ENCODE measurements at places on chromosomes 6 and 20. TPM values are rescaled to one million over a fixed set of nuclear protein-coding genes. Genes with fewer than 3 reads are reported as not detected.

- DNase-seq = no peak
These were observed 56.2 kb downstream of the SLC2A10 start for GRCh38 chr20:46765506-46766120.

DNA sequence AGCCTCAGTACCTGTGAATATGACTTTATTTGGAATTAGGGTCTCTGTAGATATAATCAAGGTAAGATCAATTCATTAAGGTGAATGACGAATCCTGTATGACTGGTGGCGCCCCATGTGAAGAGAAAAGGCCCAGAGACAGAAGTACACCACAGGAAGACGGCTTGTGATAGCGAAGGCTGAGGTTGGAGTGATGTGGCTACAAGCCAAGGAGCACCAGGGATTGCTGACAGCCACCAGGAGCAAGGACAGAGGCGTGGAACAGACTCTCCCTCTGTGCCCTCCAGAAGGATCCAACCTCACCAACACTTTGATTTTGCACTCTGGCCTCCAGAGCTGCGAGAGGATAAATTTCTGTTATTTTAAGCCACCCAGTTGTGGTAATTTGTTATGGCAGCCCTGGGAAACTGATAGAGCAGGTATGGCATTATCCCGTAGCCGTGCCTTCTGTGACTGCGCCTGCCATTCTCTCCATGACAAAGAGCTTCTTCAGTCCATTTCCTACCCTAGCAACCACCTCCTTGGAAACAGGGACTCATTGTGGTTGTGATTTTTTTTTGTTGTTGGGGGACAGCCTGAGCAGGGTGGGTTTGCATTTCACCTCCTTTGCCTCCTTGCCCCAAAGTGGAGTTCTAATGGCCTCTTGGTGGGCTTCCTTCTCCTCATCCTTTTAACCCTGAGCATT, 29.6 kb downstream of the PTK7 start:
- DNase-seq = no peak

DNA sequence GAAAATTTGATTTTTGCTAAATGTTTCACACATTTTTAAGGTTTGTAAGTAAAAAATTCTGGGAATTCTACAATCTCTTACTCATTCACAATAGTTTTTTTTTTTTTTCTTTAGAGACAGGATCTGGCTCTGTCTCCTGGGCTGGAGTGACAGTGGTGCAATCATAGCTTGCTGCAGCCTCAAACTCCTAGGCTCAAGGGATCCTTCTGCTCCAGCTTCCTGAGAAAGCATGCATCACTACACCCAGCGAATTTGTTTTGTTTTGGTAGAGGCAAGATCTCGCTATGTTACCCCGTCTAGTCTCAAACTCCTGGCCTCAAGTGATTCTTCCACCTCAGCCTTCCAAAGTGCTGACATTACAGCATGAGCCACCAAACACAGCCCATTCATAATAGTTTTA, 232.8 kb downstream of the GJA1 start:
- DNase-seq = no peak

- no peak for DNase-seq
These were observed 20.5 kb downstream of the SPAG4 start for GRCh38 chr20:35636095-35636494.

DNA sequence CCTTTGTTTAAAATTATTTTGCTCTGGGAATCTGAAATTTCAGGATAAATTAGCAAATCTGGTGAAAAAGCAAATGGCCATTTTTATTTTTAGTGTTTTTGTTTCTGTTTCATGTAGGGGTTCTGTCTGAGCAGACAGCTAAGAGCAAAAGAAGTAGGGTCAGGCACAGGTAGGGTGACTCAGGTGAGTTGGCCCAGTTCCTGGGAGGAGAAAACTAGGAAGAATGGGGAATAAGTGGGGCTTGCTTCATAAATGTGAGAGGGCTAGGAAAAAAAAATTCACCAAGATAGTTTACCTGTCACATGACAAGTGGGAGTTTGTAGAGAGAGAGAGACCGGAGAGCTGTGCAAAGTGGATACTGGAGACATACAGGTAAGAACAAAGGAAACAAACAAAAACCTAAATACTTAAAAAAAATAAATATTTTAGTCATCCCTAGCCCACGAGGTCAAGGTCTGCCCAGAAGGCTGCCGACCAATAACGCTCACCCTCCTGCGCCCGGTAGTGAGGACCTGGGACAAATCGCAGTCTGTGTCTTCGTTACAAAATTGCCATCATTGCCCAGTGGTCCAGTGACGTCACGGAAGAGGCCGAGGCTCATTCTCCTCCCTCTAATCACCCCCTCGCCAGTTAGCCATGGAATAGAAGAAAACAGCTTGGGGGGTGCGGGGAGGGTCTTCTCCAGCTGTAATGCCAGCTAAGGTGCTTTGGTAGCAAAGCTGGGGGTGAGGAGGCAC, 2.3 kb downstream of the THBD start:
- DNase-seq = no peak

GRCh38 chr6:30672445-30673253, at the start of gene DHX16:
Gene DHX16 (minus strand): TSS chr6:30673006. CDS start chr6:30672841, 165 bp downstream.
- DNase-seq = peak; percentile 98

- DNase-seq = peak; percentile 31
These were observed 329.5 kb downstream of the TPBG start for GRCh38 chr6:82693094-82693493.

- DNase-seq = peak; percentile 25
These were observed 1.6 kb upstream of the FOXA2 start for GRCh38 chr20:22585786-22586493.

DNA sequence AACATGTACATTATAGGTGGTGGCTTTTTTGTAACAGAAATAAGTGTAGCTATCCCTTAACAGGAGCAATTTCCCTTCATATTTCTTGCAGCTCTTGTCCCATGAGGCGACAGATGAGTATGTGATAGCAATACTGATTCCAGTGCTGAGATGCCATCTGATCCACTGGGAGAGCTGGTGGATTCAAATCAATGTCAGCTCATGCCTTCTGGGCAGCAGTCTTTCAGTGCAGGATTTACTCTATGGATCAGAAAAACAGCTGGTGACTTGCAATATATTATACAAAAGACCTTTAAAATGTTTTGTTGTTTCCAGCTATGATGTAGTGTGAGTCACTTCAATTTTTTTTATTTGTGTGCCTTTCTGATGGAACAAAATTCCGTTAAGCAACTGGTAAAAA, 259.9 kb upstream of the SASH1 start:
- DNase-seq = no peak

DNA sequence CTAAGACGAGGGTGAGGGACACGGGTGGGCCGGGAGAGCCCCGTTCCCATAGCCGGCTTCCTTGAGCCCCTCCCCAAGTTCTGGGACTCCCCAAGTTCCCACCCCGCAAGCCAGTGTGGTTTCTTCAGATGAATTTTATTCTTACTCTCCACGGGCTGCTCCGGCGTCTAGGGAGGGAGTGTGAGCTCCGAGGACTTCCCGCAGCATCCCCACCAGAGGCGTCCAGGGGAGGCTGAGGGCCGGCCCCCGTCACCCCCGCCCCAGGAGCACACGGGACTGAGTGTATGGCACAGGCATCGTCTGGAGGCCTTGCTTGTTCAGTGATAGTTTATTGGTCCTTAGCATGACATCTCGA, 10.0 kb upstream of the SLC4A11 start:
- DNase-seq = no peak

- no peak for DNase-seq
These were observed 948.0 kb upstream of the EPHA7 start for GRCh38 chr6:94367316-94367715.

DNA sequence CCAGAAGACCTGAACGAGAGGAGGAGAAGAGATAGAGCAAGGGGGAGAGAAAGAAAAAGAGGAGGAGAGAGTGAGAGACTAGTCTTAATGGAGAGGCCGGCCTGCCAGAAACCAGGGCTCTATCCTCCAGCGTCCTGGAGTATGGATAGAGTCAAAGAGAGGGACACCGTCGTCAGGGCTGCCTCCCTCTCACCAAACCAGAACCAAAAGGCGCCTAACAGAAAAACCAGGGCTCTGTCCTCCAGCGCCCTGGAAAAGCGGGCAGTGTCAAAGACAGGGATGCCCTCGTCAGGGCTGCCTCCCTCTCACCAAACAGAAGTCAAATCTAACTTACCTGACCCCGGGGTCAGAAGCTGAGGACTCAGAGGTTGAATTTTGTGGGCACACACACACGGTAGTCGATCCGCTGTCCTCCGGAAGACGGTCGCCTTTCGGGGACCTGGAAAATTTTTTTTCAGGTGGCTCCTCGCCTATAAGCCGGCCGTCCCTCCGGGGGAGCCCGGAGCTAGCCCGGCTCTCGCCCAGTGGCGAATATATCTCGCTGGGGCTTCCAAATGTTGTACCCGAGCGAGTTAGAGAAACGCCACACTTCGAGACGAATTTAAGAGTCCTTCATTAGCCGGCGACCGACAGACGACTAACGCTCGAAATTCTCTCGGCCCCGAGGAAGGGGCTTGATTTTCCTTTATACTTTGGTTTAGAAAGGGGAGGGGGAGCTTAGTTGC, 148.2 kb downstream of the TRIM27 start:
- no peak for DNase-seq

DNA sequence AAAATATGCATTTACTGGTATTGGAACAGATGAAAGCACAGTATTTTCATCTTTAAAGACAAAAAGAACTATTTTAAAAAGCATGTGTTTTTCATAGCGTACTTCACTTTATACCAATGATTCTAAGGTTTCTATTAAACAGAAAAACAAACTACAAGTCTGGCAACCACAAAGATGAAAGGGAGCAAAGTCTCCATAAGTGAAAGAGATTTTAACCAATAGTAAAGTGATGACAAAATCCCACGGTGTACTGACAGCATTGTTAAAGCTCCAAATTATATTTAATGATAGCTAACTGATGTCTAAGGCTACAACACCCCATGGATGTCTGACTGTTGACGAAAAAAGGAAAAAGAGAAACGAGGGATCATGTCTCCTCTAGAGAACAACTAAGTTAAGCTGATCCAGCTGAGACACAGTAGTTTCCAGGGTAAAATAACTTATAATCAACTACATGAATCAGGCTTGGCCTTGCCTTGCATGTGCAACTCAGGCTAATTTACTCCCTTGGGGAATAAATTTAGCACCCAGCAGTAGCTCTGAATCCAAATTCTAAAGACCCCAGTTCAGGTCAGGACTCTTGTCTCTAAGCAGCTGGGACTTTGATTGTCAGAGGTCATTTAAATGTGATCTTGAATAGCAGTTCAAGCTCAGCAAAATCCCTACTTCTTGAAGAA, 56.0 kb upstream of the TAB2 start:
- no peak for DNase-seq

DNA sequence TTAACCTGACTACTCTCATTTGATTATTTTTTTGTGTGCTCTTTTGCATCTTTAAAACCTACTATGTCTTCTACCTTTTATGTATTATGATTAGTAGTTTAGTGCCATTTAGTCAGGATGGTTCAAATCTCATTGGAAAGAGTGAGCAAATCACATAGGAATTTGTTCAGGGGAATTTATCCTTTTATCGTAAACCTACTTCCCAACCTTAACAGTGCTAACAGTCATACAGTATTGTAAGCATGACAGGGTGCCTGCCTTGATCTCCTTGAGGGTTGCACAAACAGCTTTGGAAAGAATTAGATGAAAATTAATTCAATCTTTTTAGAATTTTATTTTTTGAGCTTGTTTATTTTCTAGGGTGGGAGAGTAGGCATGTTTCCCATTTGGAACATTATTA, 18.3 kb downstream of the RNF8 start:
- no peak for DNase-seq

DNA sequence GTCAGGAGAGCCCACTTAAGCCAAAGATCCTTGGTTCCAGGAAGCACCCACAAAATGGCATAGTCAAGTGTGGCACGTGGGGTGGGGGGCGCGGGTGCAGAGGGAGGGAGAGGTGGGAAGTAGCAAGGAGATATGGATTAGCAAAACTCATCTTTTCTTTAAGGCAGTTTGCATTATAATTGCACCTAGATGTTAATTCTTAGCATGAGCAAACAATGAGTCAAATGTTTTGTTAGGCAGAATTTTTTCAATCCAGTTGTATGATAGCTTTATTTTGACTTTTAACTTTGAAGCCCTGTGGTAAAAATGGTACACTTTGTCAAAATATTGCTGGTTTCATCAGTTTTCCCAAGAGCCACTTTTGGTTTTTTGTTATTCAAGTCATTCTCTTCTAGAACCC, 15.0 kb downstream of the SCAND1 start:
- no peak for DNase-seq

GRCh38 chr6:116767715-116768114, 2.2 kb upstream of the FAM162B start:
- DNase-seq = no peak

GRCh38 chr6:33985313-33985751, 160.6 kb downstream of the GRM4 start:
- DNase-seq = peak; percentile 32

- DNase-seq = no peak
These were observed 163.2 kb upstream of the LAMA2 start for GRCh38 chr6:128719786-128720185.

DNA sequence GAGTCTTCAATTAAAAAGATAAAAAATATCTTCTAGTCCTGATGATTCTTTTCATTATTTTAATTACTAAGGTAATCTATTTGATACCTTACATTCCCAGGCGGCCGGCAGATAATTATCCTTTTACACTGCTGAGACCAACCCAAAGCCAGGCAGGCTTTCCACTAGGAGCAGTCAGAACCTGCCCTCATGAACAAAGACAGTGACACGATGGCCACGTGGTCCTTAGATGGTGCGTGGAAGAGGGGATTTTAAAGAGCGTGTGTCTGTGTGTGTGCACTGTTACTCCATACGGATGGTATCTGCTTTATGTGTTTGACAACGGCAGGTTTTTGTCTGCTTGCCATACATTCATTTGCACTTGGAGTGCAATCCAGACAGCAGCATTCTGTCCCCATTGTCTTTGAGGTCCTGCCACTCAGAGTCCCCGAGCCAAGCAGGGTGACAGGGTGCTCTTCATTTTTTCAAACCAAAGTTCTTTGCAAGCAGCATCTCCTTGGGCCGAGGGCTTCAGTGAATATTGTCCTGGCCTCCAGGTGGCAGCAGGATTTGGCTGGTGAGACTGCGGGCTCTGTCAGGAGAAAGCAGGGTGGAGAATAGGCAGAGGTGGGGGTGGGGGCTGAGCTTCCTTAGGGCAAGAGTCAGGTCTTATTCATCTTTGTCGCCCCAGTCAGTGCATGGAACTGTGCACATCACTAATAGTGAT, 260.5 kb downstream of the NRN1 start:
- peak; percentile 25 for DNase-seq

- DNase-seq = no peak
These were observed 18.9 kb downstream of the SCGN start for GRCh38 chr6:25670793-25671513.

DNA sequence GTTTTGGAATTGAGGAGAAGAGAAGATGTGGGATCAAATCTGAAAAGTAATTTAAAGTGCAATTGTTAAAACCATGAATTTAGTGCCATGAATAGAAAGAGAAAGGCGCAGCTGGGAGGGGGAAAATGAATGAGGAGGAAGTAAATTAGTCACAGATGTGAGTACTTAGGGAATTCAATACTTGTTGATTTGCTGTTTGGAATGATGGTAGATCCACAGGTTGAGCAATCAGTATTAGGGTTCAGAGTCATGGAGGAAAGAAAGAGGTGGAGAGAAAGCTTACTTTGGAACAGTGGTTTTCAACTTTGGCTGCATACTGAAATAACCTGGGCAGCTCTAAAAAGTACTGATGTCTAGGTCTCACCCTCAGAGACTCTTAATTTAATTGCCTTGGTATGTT, 229.7 kb upstream of the ASCC3 start:
- DNase-seq = no peak

Gene POU3F2
- total RNA-seq = not detected

Gene HLA-DQA2
- 5.7 TPM for total RNA-seq

Gene ELOVL2
- 0.05 TPM for total RNA-seq

Gene PNPLA1
- 0.35 TPM for total RNA-seq

Gene ULBP2
- 0.19 TPM for total RNA-seq

Gene DDX43
- not detected for total RNA-seq

Gene SULF2
- total RNA-seq = 97.9 TPM

Gene MUC21
- total RNA-seq = not detected

Gene TRIM15
- 47.3 TPM for total RNA-seq

Gene SMIM28
- total RNA-seq = 0.29 TPM

All from colonic mucosa (tissue), 4 donors.